ENCODE measurements at places on chromosomes 16 and 17.
A peak's percentile ranks its signal among the peaks of the same experiment; 100 is the strongest.

GRCh38 chr17:67467500-67468455 is 90.7 kb downstream of the PITPNC1 start:
- DNase-seq = no peak

- peak; percentile 63 for DNase-seq
Observed at GRCh38 chr17:30336369-30337171, 2.7 kb upstream of the TMIGD1 start.

- DNase-seq = no peak
Observed at GRCh38 chr17:69690531-69690930, 276.0 kb downstream of the MAP2K6 start.

GRCh38 chr16:31025339-31025738 is 8.0 kb upstream of the STX4 start:
- no peak for DNase-seq

DNA sequence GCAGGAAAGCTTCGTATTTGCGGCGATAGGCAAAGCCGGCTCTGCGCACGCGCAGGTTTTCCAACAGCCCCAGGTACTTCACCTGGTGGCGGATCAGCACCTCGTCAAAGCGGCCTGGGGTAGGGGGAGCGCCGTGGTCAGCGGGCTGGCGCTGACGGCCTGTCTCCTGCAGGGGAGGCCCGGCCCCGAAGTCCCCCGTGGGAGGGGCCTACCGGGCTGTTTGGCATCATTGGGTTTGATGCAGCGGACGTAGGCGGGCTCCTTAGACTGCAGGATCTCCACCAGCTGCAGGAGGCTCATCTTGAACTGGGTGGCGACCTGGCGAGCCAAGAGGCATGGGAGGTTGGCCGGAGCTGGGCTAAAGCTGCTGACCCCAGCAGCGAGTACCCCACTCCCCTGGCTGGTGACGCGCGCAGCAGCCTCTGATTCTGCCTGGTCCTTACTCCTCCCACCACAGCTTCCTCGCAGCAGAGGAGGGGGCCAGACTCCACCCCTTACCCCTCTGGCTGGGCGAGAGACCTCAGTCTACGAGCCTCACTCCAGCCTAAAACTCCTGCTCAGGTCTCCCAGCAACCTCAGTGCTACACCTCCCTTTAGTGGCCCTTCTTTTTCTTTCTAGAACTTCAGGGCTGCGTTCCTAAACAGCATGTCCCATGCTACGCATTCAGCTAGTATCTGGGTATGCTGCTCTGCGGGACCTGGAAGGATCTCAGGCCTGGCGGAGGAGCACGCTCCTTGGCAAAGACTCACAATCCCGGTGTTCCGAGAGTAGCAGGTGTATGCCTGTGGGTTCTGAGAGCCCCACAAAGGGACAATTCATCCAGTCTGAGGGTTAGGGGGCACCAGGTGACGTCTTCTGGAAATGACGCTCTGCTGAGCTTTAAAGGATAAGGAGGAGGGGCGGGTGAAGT is 16.1 kb upstream of the CRK start:
- DNase-seq = no peak

GRCh38 chr17:71935341-71935740 is 185.5 kb upstream of the SOX9 start:
- no peak for DNase-seq

DNA sequence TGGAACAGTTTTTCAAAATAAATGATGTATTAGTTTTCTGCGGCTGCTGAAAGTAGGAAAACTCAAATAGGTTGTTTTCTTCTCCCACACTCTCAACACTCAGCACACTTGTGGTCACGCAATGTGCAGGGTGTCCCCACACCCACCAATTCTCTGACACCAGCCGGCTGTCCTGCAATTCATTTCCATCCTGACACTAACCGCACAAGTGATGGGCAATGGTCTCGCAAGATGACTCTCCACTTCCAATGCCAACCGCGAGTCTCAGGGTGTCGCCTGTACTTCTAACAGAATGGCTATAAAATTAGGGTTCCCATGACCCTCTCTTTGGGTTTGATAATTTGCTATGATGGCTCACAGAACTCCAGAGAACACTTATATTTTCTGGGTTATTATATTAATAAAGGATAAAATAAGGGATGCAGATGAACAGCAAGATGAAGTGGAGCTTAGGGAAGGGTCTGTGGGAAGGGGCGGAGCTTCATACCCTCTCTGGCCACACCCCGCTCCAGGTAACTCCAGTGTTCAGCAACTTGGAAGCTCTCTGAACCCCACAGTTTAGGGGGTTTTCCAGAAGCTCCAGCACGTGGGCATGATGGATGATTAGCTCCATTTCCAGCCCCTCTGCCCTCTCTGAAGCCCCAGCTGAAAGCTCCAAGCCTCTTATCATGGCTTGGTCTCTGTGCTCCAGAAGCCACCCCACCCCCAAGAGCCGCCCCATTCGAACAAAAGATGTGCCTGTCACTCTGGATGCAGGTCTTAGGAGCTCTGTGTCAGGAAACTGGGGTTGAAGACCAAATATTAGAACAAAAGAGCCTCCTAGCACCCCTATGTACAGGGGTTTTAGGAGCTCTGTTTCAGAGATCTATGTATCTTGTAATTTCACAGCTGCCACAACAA is 19.8 kb downstream of the TAF1C start:
- no peak for DNase-seq

GRCh38 chr17:15006421-15007128 is 258.6 kb downstream of the PMP22 start:
- DNase-seq = no peak

- no peak for DNase-seq
Observed at GRCh38 chr16:16027728-16028310, 78.4 kb downstream of the ABCC1 start.

GRCh38 chr16:11396241-11397048 is 51.2 kb downstream of the RMI2 start:
- peak; percentile 66 for DNase-seq

GRCh38 chr16:29825145-29826044 is 5.1 kb downstream of the MVP start:
- DNase-seq = peak; percentile 49

DNA sequence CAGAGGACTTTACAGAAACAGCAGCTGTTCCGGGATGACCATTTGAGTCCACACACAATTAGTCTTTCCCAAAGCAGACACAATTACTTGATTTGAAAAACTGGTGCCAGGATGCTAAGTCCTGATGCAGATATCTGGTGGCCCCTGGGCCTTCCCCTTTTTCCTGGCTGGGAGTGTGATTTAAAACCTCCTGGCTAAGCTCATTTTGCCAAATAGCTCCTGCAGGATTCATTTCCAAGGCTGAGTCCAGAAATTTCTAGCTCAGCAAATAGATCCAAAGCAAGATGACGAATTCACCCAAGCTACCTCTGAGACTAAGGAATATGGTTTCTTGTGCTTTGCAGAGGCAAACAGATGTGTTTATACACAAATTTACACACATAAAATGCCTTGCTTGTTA is 422.2 kb downstream of the CA10 start:
- no peak for DNase-seq

GRCh38 chr16:58508671-58509251 is 6.6 kb upstream of the SETD6 start:
- DNase-seq = peak; percentile 15

DNA sequence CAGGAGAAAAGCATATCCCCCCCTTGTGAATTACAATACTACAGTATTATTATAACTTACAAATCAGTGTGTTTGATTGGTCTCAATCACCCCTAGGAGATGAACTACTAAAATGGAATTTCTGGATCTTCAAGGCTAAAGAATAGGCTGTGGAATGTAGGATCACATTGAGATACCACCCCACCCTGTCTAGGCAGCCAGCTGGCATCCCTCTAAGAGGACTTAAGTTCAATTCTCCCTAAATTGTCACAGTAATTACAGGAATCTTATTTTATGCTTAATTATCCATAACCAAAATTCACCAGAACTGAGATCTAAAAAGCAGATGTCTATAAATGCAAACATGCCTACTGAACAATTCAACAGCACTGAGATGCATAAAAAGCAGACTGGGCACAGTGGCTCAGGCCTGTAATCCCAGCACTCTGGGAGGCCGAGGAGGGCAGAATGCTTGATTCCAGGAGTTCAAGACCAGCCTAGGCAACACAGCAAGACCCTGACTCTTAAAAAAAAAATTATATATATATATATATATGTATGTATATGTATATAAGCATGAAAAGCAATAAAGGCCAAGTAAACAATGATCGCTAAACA is 12.0 kb downstream of the AP1G1 start:
- DNase-seq = no peak

- no peak for DNase-seq
Observed at GRCh38 chr17:38451840-38452529, 23.7 kb downstream of the ARHGAP23 start.

GRCh38 chr16:9033125-9033830 is 58.2 kb upstream of the HAPSTR1 start:
- no peak for DNase-seq

- no peak for DNase-seq
Observed at GRCh38 chr17:77890771-77891170, 67.7 kb upstream of the TNRC6C start.

- no peak for DNase-seq
Observed at GRCh38 chr17:4945944-4946280, 2.4 kb downstream of the PFN1 start.

GRCh38 chr16:83345846-83346640 is 461.7 kb upstream of the HSBP1 start:
- DNase-seq = no peak

GRCh38 chr17:29663155-29663554 is 40.4 kb upstream of the CORO6 start:
- no peak for DNase-seq

- no peak for DNase-seq
Observed at GRCh38 chr17:64596439-64596838, 65.7 kb downstream of the SMURF2 start.

GRCh38 chr17:81339534-81340296 is 44.6 kb upstream of the SLC38A10 start:
- DNase-seq = no peak

DNA sequence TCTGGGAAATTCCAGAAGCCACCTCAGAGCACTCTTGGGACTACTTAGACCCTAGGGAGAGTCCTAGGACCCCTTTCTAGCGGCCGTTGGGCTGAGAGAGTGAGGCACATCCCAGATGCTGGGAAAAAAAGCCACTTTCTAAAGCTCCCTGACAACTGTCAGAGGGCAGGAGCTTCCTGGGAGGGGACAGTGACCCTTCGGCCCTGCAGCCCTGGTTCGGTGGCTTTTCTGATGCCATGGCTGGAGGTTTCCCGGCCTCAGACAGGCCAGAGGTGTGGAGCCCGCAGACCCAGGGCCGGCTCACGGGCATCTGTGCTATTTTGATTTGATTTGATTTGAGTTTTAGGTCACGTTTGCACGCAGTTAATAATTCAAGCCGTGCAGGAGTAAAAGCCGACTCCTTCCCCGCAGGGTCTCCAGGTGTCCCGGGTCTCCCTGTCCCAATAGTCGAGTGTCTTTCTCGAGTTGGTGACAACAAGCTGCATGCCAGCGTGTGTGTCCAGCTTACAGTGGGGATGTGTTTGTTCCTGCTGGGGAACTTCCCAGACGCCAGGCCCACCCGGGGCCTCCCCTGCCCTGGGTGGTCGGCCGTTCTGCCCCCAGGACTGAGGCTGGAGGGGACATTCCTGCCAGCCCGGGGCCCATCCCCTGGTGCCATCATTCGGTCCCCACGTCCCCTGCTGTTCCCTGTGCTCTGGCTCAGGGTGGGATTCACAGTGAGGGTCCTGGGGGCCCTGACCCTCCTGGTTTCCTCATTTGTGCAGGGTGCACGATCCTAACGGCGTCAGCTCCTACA is 1.0 kb upstream of the CBFA2T3 start:
- no peak for DNase-seq

DNA sequence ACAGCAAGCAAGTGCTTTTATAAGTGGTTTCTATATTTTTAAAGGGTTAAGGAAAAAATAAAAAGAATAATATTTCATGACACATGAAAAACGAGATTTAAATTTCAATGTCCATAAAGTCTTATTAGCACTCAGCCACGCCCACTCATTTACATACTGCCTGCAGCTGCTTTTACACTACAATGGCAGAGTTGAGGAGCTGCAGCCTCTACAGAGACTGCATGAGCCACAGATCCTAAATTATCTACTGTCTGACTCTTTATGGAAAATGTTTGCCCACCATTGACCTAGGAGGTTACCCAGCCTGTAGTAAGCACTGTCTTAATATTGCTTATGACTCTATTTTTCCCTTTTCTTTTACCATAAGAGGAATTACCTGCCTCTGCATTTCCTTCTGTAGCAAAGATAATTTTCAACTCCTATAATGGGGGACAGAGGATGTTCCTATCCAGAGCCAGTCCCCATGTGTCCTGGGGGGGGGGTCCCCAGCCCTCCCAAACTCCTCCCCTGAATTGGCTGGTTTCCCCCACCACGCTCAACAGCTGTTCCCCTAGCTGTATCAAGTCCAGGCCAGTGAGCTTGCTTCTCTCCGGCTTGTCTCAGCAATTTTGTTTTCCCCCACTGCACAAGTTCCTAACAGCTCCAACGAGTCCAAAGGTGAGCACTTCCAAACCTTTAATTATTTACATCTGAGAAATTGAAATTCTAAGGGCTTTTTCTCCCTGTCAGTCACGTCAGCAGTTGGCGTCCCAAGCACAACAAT is 139.4 kb upstream of the ERCC4 start:
- no peak for DNase-seq

GRCh38 chr17:19723964-19724363 is 7.6 kb upstream of the SLC47A2 start:
- DNase-seq = no peak

DNA sequence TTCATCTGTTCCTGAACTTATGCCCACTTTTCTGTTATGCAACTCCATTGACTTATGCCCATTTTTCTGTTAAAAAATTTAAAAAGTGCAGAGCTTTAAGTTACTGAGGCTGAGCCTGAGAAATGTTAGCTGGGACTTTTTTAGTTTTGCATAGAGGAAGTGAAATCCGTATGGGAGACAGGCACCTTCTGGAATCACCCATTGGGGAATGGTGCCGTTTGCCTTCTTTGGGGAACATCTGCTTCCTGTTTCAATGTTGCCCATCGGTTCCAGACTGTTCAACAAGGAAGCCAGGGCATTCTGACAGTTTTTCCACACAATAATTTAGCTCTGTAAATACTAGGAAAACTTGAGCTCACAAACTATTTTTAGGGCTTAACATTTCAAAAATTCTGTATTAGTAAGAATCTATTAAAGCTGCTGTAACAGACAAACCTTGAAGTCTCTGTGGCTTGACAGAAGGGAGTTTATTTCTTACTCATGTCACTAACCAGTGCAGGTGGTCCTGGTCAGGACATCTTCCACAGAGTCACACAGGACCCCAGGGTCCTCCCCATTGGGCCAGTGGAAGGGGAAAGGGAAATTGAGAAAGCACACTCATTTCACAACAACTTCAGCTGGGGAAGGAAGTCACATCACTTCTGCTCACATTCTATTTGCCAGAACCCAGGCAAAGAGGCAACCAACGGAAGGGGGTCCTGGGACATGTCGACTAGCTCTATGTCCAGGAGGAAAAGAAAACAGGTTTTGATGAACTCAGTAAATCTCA is 17.2 kb downstream of the PRKCB start:
- no peak for DNase-seq

Data from activated CD4-positive, alpha-beta memory T cell treated with anti-CD3 and anti-CD28 coated beads, Interleukin-2, amount 10 ng/mL, durations not matched to agents 7 days and 5 days (primary cell).